A172 (cell line): ENCODE measurements at places on chromosomes 4 and X.

DNA sequence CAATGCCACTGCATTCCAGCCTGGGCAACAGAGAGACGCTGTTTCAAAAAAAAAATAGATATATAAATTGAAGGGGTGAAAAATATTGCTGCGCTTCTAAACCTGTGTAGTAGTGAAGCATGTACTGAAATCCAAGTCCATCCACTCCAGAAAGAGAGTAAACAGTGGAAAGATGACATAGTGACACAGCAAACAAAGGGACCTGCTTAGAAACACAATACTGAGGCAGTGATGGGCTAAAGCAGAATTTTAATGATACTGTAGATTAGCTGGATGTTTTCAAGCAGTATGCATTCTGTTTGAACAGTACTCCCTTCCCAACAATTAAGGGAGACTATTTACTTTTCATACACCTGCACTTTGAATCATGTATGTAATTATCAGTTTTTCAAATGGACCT, 42.5 kb downstream of the TFDP3 start:
- no peak for DNase-seq

DNA sequence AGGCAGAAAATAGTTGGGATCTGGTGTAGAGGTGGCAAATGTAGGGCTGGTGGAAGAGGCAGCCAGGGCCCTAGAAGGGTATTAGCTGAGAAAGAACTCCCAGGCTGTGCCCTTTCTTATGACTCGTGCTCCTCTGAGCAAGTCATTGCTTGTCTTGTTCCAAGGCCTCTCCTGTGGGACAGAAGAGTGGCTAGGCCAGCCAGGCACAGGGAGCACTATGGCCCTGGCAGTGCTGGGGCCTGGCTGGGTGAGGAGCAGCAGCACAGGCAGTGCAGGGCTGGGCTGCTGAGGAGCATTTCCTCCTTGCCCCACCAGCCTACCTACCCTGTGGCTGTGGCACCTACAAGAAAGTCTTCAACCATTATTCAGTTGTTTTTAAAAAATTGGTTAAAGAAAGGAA, 298.5 kb upstream of the NR3C2 start:
- DNase-seq: no peak

GRCh38 chr4:109816082-109816442, 500 bp downstream of the GAR1 start:
- no peak for DNase-seq

GRCh38 chr4:15945516-15945915, 7.0 kb upstream of the FGFBP1 start:
- DNase-seq: no peak

DNA sequence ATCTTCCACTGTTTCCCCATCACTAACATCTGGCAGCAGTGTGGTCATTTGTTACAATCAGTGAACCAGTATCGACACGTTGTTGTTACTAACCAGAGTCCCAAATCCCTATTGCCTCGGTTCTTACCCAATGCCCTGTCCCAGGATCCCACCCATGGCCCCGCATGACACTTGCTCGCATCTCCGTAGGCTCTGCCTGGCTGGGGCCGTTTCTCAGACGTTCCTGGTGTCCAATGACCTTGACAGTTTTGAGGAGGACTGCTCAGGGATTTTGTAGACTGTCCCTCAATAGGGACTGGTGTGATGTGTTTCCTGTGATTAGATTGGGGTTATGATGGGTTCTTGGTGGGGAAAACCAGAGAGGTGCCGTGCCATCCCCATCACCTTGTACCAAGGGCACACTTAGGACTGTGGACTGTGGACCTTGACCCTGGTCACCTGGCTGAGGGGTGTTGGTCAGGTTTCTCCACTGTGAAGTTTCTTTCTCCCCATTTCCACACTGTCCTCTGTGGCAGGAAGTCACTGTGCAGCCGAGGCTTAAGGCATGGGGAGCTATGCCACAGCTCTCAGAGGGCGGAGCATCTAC, 108.4 kb downstream of the ADRA2C start:
- no peak for DNase-seq

- DNase-seq: no peak
These were observed 240.2 kb downstream of the ADGRL3 start for GRCh38 chr4:61440321-61440720.

GRCh38 chr4:185205697-185206342, 2.0 kb upstream of the CFAP97 start:
- no peak for DNase-seq

GRCh38 chr4:120881351-120881750, 41.2 kb downstream of the PRDM5 start:
- no peak for DNase-seq

DNA sequence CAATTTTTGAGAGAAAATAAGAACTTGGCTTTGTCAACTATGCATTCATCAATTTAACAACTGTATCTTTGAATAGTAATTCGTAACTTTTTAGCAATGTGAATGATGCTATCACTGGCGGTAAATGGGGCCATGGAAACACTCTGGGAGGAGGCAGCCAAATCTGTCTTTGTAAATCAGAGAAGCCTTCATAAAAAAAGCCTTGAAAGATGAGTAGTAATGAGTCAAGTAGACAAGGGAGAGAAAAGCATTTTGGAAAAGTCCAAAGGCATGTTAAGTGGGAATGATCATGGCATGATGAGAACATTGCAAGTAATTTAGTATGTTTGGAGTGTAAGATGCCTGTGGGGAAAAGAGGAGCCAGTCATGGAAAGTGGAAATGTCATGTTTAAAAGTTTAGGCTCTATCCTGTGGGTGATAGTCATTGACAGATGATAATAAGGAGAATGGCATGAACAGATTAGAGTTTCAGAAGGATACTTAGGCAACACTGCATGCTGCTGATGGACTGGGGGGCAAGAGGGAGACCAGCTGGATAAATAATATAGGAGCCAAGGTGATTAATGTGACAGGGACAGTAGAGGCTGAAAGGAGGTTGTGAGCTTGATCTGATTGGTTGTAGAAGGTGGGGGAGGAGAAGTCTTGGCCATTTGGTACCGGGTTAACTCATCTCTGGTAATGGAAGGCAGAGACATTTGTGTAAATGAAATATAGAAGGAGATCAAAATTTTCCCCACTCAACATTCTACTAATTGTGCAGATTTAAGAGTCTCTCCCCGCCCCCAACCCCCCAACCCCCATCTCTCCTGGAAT, 16.3 kb downstream of the SPRY1 start:
- DNase-seq: no peak

- no peak for DNase-seq
These were observed 139.7 kb downstream of the MAML3 start for GRCh38 chr4:140014284-140014683.

DNA sequence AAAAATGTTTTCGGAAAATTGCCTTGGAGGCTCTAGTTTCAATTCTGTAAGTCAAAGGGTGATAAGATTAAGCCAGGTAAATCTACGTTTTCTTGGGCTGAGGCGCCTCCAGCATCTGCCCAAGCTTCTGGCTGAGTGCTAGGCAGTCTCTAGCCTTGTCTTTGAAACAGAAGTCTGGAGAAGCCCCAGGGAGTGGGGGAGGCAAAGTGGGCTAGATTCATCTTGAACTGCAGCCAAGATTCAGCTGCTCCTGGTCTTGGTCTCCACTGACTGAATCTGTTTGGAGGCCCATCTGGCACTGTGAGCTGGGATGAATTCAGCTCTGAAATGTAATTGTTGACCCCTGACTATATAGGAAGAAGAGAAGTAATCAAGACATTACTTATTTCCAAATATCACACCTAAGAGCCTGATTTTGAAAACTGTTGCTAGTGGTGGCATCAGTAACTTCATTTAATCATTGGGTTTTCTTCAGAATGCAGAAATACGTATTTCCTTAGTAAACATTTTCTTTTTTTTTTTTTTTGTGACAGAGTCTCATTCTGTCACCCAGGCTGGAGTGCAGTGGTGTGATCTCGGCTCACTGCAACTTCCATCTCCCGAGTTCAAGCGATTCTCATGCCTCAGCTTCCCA, 187.3 kb upstream of the LEF1 start:
- DNase-seq: no peak

DNA sequence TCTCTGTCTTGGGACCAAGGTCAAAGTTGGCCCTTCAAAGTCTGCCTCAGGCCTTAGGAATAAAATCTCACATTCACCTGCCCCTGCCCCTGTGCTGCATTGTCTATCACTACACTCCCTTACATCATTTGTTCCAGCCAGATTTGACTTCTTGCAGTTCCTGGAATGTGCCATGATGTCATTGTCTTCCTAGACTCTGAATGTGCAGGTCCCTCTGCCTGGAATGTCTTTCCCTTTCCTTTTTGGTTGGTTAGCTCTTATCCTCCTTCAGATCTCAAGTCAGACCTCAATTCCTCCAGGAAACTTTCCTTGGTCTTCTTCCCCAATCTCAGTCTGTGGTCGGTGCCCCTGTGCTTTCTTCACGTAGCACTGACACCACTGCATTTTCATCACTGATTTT, 67.7 kb upstream of the EFNB1 start:
- no peak for DNase-seq

DNA sequence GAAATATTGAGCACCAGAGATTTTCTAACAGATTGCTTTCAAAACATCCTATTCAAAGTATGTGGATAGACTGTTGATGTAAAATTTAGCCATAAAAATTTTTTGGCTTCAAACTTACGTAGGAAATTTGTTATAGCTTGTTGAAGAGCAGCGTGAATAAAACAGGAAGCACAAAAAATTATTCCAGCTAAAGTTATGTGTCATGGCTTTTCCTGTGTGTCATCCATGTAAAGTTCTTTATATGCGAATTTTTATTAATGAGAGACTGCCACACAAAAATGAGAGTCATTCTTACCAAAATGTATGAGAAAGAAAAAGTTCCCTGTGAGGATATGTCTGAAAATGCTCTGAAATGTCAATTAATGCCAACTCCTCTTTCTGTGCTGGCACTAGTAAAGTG, 19.5 kb downstream of the EPGN start:
- DNase-seq: no peak

GRCh38 chr4:153538487-153539357, 72.6 kb downstream of the TMEM131L start:
- no peak for DNase-seq

DNA sequence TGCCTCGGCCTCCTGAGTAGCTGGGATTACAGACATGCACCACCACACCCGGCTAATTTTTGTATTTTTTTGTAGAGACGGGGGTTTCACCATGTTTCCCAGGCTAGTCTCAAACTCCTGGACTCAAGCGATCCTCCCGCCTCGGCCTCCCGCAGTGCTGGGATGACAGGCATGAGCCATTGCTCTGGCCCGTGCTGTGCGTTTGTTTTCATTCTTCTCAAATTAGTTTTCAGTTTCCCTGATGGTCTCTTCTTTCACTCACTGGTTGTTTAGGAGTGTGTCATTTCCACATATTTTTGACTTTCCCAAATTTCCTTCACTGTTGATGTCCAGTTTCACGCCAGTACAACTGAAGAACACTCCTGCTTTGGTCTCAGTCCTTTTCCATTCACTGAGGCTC, 31.8 kb downstream of the SH3TC1 start:
- DNase-seq: no peak

DNA sequence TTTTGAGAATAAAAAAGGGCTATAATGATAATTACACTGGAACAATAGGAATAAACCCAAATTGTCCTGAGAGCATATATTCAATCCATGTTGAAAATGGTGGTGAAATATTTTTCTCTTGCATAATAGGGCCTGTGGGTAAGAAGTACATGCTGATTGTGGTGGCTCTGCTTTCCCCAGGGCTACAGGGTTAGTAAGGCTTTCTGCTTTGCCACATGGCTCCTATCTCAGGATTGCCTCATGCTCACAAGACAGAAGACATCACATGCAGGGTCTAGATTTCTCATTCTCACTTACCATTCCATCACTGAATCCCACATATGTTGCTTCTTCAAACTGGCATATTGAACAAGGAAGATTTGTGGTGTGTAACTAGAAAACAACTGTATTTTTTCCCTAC, 12.4 kb upstream of the VEGFC start:
- DNase-seq: no peak

GRCh38 chr4:40763228-40763716, 13.5 kb downstream of the NSUN7 start:
- DNase-seq: no peak
